ENCODE measurements at places on chromosomes 2 and 18.

DNA sequence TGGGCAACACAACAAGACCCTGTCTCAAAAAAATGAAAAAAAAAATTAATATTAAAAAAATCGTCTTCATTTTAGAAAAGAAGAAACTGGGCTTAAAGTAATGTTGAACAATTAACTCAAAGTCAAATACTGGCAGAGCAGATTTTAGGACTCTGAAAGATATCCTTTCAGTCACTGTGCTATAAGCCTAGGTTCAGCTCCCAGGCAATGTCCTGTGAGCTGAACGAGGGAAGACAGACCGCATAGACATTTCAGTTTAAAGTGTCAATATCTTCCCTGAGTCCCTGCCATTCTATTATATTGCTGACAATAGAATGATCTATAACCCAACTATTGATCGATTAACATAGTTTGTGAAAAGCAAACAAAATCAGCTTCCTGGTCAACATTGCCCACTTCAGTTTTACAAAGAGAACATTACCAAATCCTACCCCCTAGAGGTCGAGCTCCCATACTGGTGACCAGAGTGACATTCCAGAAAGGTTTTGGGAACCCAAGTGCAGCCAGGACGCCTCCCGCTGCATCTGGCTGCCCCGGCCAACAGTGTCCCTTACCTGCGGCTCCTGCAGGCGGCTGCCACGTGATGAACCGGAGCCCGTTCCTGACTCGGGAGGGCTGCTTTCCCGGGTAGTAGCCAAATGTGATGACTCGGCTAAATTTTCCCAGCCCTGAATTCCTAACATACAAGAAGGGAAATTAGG is 639 bp downstream of the MRO start:
- DNase-seq: peak; percentile 66

DNA sequence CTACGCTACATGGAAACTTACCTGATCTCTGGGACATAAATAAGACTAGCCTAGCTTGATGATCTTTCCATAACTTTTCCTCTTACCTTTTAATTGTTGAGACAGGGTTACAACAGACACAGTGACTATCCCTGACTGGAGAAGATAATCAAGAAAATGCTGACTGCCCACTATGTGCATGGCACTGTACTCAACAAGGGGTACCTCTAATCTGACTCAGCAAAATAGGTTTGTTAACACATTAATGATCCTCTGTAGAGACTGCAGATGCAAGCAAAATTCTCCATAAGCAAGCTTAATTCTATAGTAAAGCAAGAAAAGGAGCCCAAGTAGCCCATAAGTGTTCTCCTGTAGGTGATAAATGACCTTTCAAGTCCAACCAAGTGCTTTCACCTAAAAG is 25.5 kb downstream of the ACVR1C start:
- no peak for DNase-seq

DNA sequence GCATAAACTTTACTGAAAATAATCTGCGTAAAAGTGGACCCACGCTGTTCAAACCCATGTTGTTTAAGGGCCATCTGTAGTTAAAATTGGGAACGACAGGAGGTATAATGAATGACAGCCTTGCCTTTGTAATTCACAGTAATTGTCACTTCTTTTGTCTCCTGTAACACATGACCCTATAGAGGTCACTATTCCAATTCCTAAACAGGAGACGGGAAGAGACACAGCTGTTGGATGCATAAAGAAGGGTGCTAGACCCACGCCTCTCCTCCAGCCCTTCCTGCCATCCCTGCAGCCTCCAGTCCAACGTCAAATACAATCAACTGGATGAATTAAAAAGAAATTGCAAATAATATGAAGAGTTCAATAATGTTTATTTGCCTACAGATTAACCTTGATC is 63.1 kb upstream of the NFATC1 start:
- DNase-seq: no peak

DNA sequence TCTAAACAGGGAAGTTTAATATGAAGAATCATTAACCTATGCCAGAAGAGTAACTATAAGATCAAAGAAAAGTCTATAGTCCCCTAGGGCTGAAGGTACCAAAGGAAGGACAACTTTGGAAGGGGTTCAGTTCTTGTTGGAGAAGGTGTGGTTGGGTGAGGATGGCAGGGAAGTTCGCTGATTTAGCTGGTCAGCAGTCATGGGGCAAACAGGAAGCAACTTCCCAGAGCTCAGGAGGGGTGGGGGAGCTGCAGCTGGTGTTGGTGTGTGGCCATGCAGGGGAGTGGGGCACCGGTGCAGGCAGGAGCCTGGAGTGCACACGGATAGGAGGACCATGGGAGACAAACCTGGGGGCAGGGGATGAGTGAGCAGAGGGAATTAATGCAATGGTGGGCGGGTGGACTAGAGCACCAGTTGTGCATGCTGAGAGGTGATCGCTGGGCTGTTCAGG is 34.0 kb downstream of the FHOD3 start:
- peak; percentile 62 for DNase-seq

Measured in kidney (tissue), 22 donors.